ENCODE measurements at places on chromosomes 13 and 19.

DNA sequence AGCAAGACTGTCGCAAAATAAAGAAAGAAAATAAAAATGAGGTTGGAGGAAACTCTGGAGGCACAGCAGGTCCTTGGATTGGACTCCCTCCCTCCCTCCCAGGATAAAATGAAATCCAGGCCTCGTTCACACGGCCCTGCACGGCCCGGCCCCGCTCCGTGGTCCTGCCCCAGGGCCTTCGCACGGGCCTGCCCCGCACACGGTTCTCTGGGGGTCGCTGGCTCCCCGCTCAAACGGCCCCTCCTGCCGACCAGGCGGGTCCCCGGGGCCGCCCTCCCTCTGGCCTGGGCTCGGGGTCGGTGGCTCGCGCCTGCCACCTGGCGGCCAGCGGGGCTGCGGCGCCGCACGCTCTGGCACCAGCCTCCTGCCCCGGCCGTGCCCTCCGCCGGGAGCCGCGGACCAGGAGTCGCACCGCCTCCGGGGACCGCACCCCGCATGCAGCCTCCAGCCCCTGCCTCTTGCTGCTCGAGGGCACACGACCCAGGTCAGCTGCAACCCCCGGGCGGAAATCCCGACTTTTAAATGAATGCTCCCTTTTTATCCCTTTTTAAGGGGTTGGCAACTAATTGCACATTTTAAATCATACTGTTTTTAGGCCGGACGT lies 1.5 kb upstream of the WDR18 start:
- peak; percentile 43 for DNase-seq

DNA sequence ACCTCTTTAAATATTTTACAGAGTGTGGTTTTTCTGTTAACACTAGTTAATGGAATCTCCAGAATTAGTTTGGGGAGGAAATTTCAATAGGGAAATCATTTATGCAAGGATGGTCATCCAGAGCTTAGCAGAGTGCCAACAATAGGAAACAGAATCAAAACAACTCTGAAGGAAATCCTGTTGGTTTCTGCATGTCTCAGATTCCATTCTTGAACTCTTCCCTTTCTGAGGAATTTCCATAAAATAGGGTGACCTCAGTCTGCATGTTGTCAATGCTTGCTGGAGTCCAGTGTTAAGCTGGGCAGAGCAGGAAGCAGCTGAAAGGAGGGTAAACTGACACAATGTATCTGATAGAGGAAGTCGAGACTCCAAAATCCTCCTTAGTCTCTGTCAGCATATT lies 16.9 kb downstream of the CBY2 start:
- no peak for DNase-seq

GRCh38 chr13:42370229-42370628 lies 98.3 kb downstream of the AKAP11 start:
- no peak for DNase-seq

DNA sequence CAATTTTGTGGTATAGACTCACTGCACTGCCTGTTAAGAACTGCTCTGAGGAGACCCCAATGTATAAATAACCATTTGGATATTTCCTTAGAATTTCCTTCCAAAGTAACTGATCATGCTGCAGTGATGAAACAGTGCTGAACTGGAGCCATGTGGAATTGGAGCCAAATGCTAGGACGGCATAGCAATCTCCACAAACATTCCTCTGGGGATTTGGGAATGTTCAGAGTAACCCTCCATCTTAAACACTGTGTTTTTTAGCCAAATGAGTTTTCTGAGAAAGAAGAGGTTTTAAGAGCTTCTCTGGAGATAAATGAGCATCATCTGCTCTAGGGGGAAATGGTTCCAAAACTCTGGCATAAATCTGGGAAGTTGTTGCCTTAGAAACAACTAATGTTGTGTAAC lies 98.2 kb downstream of the OLFM4 start:
- DNase-seq: no peak

DNA sequence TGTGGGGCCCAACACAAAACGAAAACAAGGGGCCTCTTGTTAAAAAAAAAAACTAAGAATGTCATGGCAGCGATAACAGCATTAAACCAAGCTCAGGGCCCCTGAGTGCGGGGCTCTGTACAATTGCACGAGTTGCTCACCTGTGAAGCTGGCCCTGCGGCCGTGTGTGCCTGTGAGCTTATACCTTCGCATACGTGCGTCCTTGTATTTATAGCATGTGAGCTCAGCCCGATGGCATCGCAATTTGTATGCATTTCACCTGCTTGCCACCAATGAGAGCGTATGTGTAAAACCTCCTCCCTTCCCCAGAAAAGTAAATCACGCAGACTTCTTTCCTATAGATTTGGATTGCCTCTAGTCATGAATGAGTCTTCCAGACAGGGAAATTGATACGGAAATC lies 17.1 kb downstream of the HNRNPM start:
- DNase-seq: no peak

DNA sequence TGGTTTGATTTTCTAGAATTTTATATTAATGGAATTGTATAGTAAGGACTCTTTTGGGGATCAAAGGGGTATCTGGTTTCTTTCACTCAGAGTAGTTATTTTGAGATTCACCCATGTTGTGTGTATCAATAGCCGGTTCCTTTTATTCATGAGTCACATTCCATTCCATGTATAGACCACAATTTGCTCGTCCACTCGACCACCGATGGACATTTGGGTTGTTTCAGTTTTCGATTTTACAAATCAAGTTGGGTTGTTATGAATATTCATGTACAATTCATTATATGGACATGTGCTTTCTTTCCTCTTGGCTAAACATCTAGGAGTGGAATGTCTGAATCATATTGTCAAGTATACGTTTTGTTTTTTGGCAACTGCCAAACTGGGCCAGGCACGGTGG lies 9.6 kb upstream of the EMP3 start:
- no peak for DNase-seq

GRCh38 chr13:81048026-81048461 lies 707.1 kb upstream of the SPRY2 start:
- DNase-seq: no peak

GRCh38 chr13:59861676-59862075 lies 302.1 kb downstream of the DIAPH3 start:
- DNase-seq: no peak

DNA sequence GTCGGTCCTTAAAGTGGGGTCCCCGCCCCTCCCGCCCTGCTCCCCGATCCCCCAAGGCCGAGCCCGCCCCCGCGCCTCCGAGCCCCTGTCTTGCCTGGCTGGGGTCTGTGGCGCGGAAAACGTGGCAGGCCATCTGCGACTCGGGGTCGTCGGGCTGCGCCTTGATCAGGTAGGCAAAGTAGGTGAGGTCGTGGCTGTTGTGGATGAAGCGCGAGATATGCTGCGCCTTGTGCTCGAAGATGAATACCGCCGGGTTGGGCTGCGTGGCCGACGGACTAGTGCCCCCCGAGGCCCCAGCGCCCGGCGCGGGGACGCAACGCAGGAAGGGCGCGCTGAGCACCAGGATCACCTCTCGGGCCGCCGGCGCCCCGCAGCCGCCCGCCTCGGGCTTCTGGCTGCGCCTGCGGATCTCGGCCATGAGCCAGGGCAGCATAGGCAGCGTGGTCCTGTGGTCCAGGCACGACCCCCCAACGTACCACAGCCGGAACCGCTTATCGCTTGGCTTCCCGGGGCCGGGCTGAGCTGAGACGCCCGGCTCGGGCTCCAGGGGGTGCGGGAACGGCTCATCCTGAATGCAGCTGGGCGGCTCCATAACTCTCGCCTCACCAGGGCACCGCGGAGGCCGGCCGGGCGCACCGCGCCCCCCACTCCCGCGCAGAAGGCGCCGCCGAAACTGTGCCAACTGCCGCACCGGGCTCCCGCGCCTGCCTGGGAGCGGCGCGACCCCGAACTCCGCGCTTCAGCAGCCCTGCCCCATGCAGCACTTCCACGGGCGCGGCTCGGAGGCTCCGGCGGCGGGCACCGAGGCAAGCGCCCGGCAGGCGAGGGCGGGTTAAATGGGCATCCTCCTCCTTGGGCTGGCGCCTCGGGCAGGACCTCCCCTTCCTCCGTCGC lies 546 bp downstream of the TBC1D4 start:
- DNase-seq: no peak

DNA sequence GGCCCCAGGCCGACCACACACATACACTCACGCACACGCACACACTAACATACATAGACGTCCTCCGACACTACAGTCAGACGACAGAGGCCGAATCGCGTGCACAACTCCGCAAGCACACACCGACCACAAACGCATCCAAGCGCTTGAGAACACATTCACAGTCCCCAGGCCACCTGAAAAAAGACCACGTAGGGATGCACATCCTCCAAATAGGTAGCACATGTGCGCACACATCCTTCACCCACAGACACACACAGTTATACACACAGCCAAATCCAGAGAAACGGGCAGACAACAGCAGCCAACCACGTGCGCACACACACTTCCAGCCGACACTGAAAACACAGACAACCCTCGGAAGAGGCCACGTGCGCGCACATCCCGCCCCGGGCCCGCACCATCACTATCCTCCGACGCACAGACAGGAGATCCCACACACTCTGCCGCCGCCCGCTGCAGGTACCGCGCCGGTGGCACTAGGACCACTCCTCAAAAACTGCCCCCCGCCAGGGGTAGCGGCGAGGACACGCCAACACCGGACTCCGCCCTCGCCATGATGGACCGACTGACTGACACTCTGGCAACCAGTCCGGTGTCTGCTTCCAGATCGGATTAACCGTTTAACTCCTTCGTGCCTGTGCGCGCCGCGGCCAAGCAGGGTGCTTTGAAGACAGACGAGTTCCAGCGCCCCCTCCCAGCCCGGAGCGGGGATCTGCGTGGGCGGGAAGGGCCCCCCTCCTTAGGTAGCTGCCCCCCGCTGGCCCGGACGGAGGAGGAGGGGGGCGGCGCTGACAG lies 493 bp upstream of the PDE4A start:
- no peak for DNase-seq

GRCh38 chr19:4399812-4400134 lies 574 bp downstream of the SH3GL1 start:
- DNase-seq: no peak

DNA sequence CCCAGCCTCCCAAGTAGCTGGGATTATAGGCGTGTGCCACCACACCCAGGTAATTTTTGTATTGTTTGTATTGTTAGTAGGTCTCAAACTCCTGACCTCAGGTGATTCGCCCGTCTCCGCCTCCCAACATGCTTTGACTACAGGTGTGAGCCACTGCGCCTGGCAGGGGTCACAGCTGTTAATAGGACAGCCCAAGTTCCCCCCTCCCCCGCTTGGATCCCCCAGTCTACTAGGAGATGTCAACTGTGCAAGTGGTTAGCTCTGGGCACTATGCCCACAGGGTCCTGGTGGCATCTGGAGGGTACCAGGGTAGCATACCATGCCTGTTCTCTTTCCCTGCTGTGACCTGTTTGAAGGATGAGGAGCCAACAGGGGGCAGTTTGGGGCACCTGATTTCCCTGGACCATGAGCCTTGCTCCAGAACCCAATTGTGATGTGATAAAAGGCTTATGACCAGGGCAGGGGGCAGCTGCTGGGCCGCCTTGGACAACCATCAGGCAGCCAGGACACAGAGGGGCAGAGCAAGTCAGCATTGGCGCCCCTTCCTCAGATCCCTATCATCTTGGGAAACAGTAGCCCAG lies at the start of gene TSPAN16:
TSPAN16 (plus strand) TSS at position 496 of the 581 bp plus-strand sequence. CDS start 138 bp downstream, outside the sequence.
- DNase-seq: no peak

DNA sequence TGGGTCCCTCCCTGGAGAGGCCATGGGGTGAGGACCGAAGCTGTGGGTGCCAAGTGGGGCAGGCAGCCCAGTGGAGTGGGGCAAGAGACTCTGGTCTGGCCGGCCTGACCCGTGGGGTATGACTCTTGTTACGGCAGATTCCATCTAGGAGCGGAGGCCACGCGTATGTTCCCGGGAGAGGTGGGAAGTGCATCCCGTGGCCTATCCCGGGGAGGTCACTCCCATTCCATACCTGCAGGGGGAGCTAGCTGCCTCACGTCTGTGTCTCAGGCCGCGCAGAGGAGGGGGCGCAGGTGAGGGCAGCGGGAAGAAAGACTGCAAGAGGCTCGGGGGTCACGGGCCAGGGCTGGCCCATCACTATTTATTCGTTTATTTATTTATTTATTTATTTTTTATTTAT lies 4.9 kb downstream of the CSNK1G2 start:
- DNase-seq: no peak

GRCh38 chr13:111908361-111908760 lies 158.6 kb upstream of the SOX1 start:
- DNase-seq: no peak

DNA sequence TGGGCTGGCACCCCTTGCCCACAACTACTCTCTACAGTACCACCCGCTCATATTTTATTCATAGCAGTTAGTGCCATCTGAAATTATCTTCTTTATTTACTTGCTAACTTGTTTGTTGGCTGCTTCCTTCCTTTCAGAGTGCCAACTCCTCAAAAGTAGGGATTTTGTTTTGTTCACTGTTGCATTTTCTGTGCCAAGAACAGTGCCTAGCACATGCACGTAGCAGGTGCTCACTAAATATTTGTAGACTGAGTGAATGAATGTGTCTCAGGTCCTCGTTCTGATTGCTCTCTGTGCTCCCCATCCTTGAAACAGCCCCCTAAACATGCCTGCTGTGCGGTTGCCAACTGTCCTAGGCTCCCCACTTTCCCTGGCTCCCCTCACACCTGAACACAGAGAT lies 1.5 kb downstream of the GIPC1 start:
- no peak for DNase-seq

DNA sequence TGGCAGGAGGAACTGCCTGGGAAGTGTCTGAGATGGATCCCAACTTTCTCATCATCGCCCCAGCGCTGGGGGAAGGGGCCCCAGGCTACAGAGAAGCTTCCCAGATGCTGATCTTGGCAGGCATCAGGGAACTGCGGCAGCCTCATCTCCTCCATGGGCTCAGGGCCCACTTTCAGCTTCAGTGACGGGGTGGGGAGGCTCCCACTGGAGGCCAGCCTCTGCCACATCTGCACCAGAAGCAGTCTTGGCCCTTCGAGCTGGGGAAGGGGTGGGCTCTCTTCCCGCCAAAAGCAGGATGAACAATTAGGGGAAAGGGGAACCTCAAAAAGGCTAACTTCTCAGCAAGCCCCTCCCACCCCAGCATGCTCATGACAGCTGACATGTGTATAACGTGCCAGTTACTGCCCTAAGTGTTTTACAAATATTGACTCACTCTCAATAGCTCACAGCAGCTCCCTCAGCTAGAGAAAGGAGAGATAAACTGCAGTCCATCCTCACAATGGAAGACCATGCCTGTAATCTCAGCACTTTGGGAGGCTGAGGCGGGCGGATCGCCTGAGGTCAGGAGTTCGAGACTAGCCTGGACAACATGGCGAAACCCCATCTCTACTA lies 7.1 kb upstream of the S1PR2 start:
- DNase-seq: peak; percentile 94

GRCh38 chr13:111474136-111475002 lies 153.9 kb downstream of the TEX29 start:
- DNase-seq: peak; percentile 63
